ENCODE measurements at places on chromosomes 3 and 15.

- no peak for DNase-seq
These were observed 4.9 kb upstream of the PAK6 start for GRCh38 chr15:40233727-40234577.

DNA sequence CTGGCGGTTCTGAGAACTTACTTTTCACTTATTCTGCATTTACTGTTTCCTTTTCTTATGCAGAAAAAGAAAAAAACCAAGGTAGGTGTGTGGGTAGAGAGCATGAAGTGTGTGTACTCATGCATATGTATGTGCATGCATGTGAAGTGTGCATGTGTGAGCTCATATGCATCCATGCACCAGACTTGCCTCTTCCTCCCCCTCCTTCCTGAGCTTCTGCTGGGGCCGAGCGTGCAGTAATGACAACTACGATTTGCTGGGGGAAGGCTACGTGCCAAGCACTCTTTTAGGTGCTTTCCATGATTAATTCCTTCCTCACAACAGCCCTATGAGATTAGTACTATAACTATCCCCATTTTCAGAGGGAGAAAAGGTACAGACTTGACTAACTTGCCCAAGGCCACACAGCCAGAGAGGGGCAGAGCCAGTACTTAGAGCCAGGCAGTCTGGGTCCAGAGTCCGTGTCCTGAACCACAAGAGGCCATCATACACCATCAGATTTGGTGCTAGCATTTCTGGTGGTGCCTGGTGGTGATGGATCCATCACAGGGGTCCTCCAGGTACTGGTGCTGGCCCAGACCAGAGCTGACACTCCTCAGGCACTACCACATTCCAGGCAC lies 46.7 kb downstream of the CAPN3 start:
- no peak for DNase-seq

- no peak for DNase-seq
These were observed 1.2 kb downstream of the SNX22 start for GRCh38 chr15:64152507-64153387.

GRCh38 chr15:73388256-73388781 lies 19.6 kb upstream of the HCN4 start:
- DNase-seq, result no peak

DNA sequence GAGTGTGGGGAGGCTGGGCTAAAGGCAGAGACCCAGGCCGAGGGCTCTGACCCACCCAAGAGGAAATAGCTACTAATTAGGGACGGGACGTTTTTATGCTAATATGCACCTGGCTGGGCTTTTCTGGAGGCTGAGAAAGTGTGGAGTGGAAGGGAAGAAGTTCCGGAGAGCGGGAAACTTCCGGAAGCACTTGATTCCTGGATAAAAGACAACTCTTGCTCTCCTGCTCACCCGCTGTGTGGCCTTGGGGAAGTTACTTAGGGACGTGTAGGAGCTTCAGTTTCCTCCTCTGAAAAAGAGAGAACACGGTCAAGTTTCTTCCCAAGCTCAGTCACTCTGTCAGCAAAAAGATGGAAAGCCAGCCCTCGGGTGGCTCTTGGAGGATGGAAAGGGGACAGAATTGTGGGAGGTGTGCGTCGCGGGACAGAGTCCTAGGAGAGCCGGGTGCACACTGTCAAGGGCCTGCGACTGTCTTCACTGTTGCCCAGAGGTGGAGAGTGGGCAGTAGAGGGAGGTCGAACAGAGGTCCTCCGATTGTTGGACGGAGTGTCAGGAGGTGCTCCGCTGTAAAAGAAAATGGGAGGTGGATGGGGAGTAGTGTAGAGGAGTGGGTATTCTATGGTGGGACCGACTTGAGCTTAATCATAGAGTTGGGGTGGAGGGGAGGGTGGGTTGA lies 43.2 kb downstream of the EPHB3 start:
- no peak for DNase-seq

DNA sequence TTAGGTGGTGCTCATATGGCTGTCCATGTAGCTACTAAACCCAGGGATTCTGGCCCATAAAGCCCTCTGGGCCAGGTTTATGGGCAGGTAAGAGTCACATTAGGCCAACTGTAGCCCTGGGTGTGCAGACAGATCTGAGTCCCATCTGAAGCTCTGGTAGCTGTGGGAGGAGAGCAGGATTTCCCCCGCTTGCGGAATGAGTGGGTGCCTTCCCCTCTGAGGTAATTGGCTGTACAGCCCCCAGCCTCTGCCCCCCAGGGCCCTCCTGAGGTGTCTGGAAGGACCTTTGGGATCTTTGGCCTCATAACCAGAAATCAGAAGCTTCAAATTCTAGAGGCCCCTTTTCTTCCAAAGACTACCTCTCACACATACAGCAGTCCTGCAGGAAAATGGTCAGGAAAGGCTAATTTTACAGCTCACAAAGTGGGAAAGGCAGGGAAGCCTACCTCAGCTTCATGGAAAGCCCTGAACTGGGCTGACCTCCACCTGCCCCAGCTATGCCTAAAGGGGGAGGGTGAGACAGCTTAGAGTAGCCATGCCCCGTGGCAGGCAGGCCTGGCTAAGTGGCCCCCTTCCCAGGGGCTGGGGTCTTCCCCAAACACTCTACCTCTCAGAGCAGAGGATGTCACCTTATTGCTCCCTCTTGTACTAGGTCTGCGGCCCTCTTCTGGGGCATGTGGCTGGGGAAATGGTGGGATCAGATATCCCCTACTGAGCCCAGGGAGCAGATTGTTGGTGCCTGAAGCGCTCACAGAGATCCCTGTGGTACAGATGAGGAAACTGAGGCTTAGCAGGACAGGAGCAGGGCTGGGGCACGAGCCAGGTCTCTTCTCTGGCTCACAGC lies 16.8 kb downstream of the HEMK1 start:
- DNase-seq, result no peak
